NT2/D1 (cell line): ENCODE measurements at places on chromosomes 2 and 18.

DNA sequence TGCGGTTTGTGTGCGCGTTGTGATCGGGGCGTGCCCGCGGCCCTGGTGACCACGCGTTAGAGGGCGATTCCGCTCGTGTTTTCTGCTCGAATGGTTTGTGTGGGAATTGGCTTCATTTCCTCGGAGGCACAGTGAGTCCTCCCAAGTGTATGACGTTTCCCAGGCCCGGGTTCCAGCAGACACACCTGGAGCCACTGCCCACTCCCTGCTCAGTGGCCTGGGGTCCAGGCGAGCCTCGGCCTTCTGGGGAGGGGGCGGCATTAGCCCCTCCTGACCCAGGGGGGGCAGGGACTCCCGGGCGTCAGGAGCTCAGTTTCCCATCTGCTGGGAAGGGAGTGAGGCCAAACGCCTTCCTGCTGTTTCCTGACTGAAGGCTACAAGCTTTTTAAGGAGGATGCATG lies 92.1 kb downstream of the NFATC1 start:
- DNase-seq: no peak

DNA sequence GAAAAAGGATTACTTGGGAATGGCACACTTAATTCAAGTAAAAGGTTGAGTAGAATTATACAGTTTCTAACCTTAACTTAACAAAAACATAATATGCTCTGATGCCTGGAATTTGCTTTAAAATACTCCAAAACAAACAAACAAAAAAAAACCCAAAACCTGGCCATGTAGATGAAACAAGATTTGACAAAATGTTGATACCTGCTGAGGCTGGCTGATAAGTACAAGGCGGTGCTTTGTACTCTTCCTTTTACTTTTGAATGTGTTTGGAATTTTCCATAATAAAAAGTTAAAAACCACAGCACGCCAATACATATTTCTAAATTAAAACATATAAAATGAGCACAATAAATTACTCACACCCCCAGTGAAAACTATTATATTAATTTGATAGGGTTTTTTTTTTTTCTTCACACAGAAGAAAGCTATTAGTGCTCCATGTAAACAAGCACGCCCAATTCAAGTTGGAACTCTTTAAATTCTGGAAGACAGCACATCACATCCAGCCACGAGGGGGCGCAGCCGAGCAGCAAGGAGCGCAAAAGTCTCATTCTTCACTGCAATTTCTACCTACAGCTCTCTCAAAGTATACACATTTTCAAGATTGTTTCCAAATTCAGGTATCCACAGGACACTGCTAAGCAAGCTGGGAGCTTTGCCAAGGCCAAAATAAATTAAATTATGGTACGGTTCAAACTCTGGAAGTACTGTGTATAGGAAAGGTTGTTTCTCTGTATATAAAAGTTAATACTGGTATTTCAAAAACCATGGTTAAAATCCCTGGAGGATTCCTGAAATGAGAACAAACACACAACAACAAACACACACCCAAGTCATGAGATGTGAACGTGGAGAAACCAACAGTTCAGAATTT lies 7.5 kb downstream of the SERTAD2 start:
- DNase-seq: peak; percentile 66

DNA sequence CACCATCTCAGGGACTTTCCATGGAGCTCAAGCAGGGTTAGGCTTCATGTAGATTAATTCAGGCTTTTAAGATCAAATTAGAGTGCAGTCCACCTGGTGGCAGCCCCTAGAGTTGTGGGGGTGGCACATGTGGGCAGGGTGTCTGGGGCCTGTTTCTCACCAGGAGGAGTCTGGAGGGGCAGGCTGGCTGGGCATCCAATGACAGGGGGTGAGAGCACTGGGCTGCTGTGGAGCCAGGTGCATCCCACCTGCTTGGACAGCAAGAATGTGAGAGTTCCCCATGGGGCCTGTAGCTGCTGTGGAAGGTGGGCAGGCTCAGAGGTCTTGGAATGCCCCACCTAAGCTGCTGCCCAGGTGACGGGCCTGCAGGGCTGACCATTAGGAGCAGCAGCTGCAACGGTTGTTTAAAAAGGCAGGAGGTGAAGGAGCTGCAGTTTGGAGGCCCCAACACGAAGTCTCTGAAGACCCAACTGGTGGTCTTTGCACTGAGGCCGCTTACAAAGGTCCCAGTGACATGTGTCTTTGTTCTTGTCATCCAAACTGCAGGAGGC lies 686.3 kb upstream of the HS6ST1 start:
- no peak for DNase-seq

- no peak for DNase-seq
These were observed 435.1 kb upstream of the CDH20 start for GRCh38 chr18:60898111-60898510.

GRCh38 chr18:40313030-40313642 lies 1641.9 kb upstream of the PIK3C3 start:
- no peak for DNase-seq

DNA sequence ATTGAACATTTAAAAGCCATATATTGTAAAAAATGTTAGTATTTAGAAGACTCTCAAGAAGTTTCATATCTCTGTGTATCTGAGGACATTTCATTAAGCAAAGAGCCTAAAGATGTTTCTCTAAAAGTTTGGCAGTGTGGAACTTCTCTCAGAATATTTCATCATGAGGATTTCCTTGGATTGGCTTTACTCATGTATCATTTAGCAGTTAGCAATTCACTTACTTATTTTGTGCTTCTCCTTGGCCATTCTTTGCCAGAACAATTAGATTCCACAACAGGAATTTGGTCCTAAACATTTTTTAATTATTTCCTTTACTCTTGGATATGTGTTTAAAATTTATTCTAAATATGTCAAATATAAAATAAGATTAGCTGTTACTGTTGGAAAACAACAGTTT lies 345.0 kb upstream of the LRRTM4 start:
- DNase-seq: no peak

- DNase-seq: no peak
These were observed 70.3 kb upstream of the PXDN start for GRCh38 chr2:1814616-1815015.

- DNase-seq: no peak
These were observed 122.5 kb downstream of the ICOS start for GRCh38 chr2:204059016-204059415.

DNA sequence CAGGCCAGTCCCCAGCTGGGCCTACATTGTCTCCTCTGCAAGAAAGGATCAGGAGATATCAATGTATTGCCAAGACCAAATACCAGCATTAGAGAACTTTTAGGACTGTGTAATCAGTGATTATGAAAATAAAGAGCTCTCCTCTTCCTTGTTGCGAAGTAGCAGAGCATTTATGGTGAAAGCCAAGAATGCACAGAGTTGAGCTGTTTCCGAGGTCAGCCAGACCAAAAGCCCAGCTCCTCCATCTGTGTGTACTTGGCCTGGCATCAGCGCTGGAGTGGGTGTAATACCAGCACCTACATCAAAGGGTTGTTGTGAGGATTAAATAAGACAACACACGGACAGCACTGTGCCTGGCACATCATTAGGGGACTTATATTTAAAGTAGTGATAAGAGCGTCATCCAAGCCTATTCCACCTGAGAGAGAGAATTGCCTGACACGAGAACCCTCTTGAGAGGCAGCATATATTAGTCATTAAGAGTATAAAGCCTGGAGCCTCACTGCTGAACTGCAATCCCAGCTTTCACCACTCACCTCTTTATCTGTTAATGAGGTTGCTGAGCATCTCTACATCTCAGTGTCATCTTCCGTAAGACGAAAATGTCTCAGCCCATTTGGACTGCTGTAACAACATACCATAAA lies 7.4 kb upstream of the SLC16A14 start:
- DNase-seq: no peak

- no peak for DNase-seq
These were observed 253.1 kb upstream of the PXDN start for GRCh38 chr2:1997409-1997808.

GRCh38 chr18:33755931-33756560 lies 178.0 kb downstream of the ASXL3 start:
- DNase-seq: no peak

DNA sequence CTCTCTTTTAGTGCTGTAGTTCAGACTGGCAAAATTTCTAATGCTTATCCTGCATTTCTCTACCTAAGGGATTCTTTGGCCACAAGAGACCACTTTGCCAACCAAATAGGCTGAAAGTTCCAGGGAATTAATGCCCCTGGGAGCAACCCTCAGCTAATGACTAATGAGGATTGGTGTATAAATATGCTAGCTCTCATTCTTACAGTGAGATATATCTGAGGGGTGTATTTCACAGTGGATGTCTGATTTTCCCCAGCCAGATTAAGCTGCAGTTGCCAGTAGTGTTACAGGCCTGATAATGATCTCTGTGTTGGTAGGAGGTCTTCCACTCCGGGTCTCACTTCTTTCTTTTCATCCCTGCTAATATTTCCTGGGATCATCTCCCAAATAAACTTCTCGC lies 90.4 kb downstream of the GULP1 start:
- DNase-seq: no peak
